ENCODE measurements at places on chromosomes 1 and 21.

- no peak for DNase-seq
Observed at GRCh38 chr21:27550287-27550686, 583.4 kb upstream of the ADAMTS5 start.

DNA sequence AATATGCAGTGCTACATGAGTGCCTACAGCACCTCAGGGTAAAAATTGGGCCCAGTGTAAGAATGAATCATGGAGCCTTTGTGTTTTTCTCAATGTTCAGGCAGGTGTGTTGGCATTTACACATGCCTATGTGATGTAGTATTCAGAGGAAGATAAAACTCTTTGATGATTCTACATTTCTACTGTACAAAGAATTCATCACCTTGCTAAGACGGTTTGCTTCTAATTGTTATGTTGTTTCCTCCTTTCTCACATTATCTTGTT is 867.3 kb downstream of the TTLL7 start:
- no peak for DNase-seq

GRCh38 chr1:24427545-24427862 is 11.9 kb downstream of the NIPAL3 start:
- DNase-seq, result no peak

DNA sequence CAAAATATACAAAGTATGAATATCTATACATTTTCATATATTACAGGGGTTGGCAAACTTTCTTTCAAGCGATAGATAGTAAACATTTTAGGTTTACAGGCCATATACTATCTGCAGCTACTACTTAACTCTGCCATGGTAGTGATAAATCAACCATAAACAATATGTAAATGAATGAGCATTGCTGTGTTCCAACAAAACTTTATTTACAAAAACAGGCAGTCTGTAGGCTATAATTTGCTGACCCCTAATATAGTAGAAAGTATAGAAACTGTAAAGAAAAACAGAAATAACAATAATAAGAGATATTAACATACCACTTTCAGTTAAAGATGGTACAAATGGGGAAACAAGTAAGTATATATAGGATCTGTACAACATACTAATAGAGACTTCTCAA is 58.1 kb downstream of the COLGALT2 start:
- DNase-seq, result no peak
